ENCODE measurements at places on chromosomes 6 and 20.

DNA sequence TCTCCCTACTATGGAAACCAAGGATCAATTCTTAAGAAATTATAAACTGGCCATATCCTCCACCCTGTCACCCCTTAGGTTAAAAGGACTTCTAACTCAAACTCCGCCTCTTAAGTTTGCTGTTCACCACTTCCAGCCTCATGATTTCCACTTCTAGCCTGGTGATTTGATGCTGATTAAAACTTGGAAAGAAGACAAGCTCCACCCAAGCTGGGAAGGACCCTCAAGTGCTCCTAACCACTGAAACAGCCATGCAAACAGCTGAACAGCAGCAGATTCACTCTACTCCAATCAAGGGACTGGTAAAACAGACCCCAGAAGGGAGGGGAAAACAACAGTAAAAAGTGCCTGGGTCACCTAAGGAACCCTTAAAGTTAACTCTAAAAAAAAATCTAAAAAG, 10.3 kb downstream of the LCA5 start:
- H3K27me3 ChIP-seq = no peaks in the 10 kb centered on the region
- H3K4me1 ChIP-seq = peaks cover 6% of the 10 kb centered on the region
- no peak for DNase-seq
- no peak overlapping the region for H3K27ac ChIP-seq
- peaks cover 13% of the 10 kb centered on the region for H3K36me3 ChIP-seq
- H3K4me3 ChIP-seq = no peak overlapping the region

DNA sequence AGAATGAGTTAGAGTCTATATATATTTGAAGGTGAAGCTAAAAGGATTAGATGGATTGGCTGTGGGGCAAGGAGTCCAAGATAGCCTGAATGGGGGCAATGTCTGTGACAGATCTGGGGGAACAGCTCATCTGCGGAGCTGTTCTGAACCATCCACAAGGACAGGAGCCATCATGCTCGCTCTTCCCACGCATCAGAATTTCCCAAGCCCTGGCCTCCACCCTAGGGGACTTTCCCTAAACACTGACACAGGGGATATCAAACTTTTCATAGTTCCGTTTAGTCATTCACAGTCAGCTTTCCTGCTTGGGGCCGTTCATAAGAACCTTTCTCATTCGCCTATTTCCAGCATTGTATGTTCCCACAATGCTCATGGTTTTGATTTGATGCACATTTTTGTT, 37.6 kb upstream of the CCN6 start:
- DNase-seq = no peak
- no peaks in the 10 kb centered on the region for H3K27me3 ChIP-seq
- H3K27ac ChIP-seq = no peak overlapping the region
- no peaks in the 10 kb centered on the region for H3K36me3 ChIP-seq

GRCh38 chr20:40255365-40255764, 433.7 kb downstream of the MAFB start:
- H3K36me3 ChIP-seq = no peaks in the 10 kb centered on the region
- DNase-seq = no peak
- H3K4me3 ChIP-seq = no peak overlapping the region
- H3K27me3 ChIP-seq = peaks cover 3% of the 10 kb centered on the region
- no peak overlapping the region for H3K27ac ChIP-seq

- peaks cover 38% of the 10 kb centered on the region for H3K4me1 ChIP-seq
- no peak for DNase-seq
- peaks cover 39% of the 10 kb centered on the region for H3K27me3 ChIP-seq
- peak overlapping the region; percentile 44 for H3K4me3 ChIP-seq
- H3K36me3 ChIP-seq = no peaks in the 10 kb centered on the region
Measured at GRCh38 chr6:43268782-43269272, 25.5 kb downstream of the TTBK1 start.

GRCh38 chr6:18393698-18394097, 6.5 kb downstream of the RNF144B start:
- H3K4me1 ChIP-seq = peaks cover 6% of the 10 kb centered on the region
- H3K27me3 ChIP-seq = no peaks in the 10 kb centered on the region
- H3K36me3 ChIP-seq = peaks cover 2% of the 10 kb centered on the region
- H3K27ac ChIP-seq = no peak overlapping the region

DNA sequence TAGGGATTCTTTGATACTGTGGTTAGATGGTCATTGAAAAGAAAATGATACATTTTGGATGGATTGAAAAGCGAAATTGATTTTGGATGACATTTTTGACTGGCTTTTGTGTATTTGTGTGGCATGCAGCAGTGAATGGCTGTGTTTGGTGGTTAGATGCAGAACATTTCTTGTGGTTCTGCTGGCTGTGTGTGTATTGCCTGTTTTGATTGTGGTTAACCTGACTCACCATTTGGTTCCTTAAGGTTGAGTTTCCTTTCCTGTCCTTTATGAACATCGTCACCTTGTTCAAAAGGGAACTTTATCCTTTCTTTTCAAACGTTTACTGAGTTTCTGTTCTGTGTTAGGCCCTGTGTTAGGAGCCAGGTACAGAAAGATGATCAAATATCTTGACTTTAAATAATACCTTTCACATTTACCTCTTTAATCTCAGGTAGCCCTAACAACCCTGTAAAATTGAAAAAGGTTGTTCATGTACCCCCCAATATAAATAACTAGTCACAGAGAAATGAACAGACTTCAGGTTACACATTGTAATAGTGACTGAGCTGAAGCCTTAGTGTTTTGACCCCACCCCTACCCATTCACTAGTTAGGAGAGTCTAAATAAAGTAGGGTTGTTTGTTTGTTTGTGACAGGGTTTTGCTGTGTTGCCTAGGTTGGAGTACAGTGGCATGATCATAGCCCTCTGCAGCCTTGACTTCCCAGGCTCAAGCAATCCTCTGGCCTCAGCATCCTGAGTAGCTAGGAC, 23.8 kb downstream of the ANKS1A start:
- DNase-seq = no peak
- peaks cover 3% of the 10 kb centered on the region for H3K36me3 ChIP-seq
- peaks cover 28% of the 10 kb centered on the region for H3K4me1 ChIP-seq
- H3K4me3 ChIP-seq = no peak overlapping the region

GRCh38 chr20:12722091-12722490, 286.7 kb upstream of the SPTLC3 start:
- H3K27ac ChIP-seq = no peak overlapping the region
- H3K36me3 ChIP-seq = no peaks in the 10 kb centered on the region
- H3K4me3 ChIP-seq = no peak overlapping the region
- DNase-seq = no peak
- no peaks in the 10 kb centered on the region for H3K4me1 ChIP-seq
- H3K27me3 ChIP-seq = peaks cover 14% of the 10 kb centered on the region

- peaks cover 4% of the 10 kb centered on the region for H3K36me3 ChIP-seq
- DNase-seq = no peak
- H3K27me3 ChIP-seq = no peaks in the 10 kb centered on the region
Measured at GRCh38 chr6:38750968-38751615, 36.0 kb downstream of the DNAH8 start.

- H3K27me3 ChIP-seq = peaks cover 61% of the 10 kb centered on the region
- no peaks in the 10 kb centered on the region for H3K36me3 ChIP-seq
- DNase-seq = no peak
- H3K4me3 ChIP-seq = peak overlapping the region; percentile 80
Measured at GRCh38 chr6:10382322-10382721, 32.6 kb downstream of the TFAP2A start.

GRCh38 chr6:113599444-113599843, 257.7 kb upstream of the MARCKS start:
- no peak for DNase-seq
- H3K27ac ChIP-seq = no peak overlapping the region
- no peak overlapping the region for H3K4me3 ChIP-seq
- no peaks in the 10 kb centered on the region for H3K36me3 ChIP-seq
- H3K4me1 ChIP-seq = peaks cover 33% of the 10 kb centered on the region

- H3K4me1 ChIP-seq = no peaks in the 10 kb centered on the region
- no peak overlapping the region for H3K27ac ChIP-seq
- H3K4me3 ChIP-seq = no peak overlapping the region
- DNase-seq = no peak
- no peaks in the 10 kb centered on the region for H3K36me3 ChIP-seq
- H3K27me3 ChIP-seq = peaks cover 6% of the 10 kb centered on the region
Measured at GRCh38 chr20:11522366-11522741, 395.3 kb upstream of the BTBD3 start.

GRCh38 chr6:111743862-111744692, 129.2 kb downstream of the FYN start:
- H3K4me3 ChIP-seq = no peak overlapping the region
- no peaks in the 10 kb centered on the region for H3K27me3 ChIP-seq
- peaks cover 43% of the 10 kb centered on the region for H3K4me1 ChIP-seq
- peaks cover 33% of the 10 kb centered on the region for H3K36me3 ChIP-seq
- no peak for DNase-seq

DNA sequence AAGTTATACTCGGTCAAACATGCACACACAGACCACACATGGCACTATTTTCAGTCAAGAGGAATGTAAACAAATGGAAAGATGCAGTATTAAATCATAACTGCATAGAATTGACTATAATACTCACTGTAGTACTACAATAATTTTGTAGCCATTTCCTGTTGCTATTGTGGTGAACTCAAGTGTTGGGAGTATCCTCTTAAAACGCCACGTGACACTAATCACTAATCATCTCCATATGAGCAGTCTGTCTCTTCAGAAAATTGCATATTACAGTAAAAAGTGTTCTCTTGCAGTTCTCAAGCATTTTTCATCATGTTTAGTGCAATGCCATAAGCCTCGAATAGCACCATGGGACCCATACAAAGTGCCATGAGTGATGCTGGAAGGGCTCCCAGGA, 258.7 kb upstream of the ID4 start:
- no peak for DNase-seq
- H3K27me3 ChIP-seq = no peaks in the 10 kb centered on the region
- H3K27ac ChIP-seq = no peak overlapping the region

All from type B pancreatic cell (in vitro differentiated cells).